ENCODE measurements at places on chromosomes 16 and 17.

DNA sequence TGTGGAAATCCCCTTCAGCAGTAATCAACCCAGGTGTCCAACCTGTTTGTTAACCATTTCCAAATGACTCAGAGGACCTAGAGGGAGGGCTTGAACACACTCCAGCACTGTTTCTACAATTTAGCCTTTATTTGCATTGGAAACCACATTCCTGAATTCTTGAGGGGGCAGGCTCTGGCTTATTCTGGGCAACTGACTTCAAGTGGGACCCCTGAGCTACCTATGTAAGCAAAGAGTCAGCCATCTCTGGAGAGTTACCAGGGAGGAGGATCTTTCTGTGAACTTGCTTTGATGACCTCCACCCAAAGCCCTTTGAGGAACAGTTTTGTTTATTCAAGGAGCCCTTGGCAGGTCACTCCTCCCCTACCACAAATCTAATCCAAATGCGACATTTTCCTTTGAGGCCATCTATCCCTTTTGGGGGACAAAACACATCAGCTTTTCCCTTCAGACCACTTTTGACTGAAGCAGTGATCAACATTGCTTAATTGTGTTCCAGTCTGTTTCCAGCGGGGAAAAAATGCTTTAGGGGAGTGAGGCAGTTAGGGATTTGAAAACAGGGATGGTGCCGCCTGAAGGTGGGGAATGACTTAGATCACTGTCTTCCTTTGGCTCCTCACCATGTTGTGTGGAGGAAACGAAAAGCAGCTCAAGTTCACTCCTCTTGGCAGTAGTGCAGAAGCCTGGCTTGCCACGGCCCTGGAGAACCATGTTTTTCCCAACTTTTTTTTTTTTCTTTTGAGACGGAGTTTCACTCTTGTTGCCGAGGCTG is 46.2 kb downstream of the TUBD1 start:
- DNase-seq = no peak

- no peak for DNase-seq
Observed at GRCh38 chr17:386141-386876, 33.7 kb upstream of the RPH3AL start.

DNA sequence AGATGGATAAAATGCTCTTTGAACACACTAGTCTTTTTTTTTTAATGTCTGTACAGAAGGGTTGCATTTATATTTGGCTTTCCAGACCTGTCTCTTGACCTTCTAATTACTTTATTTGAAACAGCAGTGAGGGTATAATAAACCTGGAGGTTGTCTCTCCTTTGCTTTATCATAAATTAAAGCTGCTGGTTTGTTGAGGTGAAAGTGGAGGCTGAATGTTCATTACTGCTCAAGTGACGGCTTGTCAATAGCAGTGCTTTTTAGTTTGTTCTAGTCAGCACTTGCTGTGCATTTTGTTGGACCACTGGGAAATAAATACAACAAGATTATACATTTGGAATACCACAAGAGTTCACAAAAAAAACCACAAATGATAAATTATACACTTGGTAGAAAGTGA is 264.2 kb downstream of the IRX3 start:
- no peak for DNase-seq

- DNase-seq = no peak
Observed at GRCh38 chr16:26795184-26795583, 271.5 kb upstream of the C16orf82 start.

DNA sequence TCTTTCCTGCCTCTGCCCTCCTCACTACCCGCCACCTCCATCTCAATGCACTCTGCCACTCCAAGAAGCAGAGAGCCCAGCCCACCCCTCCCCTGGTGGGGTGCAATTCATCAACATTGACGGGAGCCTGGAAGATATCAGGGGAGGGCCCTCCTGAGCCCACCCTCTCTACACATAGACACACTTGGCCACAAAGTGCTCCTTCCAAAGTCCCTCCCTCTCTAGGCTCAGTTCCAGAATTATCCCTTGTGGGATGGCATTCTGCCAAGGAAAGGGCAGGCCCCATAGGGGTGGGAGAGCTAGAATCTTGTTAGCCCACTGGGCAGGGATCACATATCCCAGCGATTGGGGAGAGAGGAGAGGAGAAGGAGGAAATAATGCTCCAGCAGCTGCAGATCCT is 66.2 kb downstream of the TMEM132E start:
- DNase-seq = no peak

- no peak for DNase-seq
Observed at GRCh38 chr17:76246080-76247066, 6.1 kb upstream of the RNF157 start.

- DNase-seq = no peak
Observed at GRCh38 chr17:2054512-2055291, at the start of gene HIC1. TSS of gene HIC1 (plus strand) at chr17:2055103. CDS start at chr17:2056691, 1,588 bp downstream.

All from vagina (tissue), 2 donors.